ENCODE measurements at places on chromosomes 16 and 17. TPM values are rescaled to one million over a fixed set of nuclear protein-coding genes. Genes with fewer than 3 reads are reported as not detected.

Gene TM4SF5
- not detected for total RNA-seq

Gene MYOCD
- total RNA-seq: 0.41 TPM

Gene ADAD2
- not detected for total RNA-seq

Gene HSPB9
- under 0.01 TPM for total RNA-seq

Gene UTS2R
- total RNA-seq: not detected

Gene RGS11
- total RNA-seq: 6.5 TPM

Gene SALL1
- total RNA-seq: 5.3 TPM

Gene KRTAP9-2
- total RNA-seq: not detected

Gene SLC5A11
- not detected for total RNA-seq

Gene FAM117A
- 0.82 TPM for total RNA-seq

Gene ITGB3
- total RNA-seq: 1.2 TPM

Gene MGAT5B
- 16.3 TPM for total RNA-seq

Gene SLC13A2
- not detected for total RNA-seq

Gene RDM1
- total RNA-seq: 0.41 TPM

Gene ALDH3A1
- total RNA-seq: 0.41 TPM

Gene NACA2
- total RNA-seq: not detected

Gene MKS1
- total RNA-seq: 13.0 TPM

Gene SYCE1L
- 1.2 TPM for total RNA-seq

Gene NAGS
- total RNA-seq: 0.41 TPM

Gene SLC38A8
- not detected for total RNA-seq

Gene CD300H
- not detected for total RNA-seq

Gene C1QTNF8
- total RNA-seq: not detected

Gene TP53TG3B
- total RNA-seq: not detected

Gene KRT9
- total RNA-seq: not detected

Gene ALOXE3
- 0.82 TPM for total RNA-seq

Gene FAM20A
- total RNA-seq: 2.4 TPM

Gene UNC13D
- 0.41 TPM for total RNA-seq

Gene EME1
- 1.2 TPM for total RNA-seq

Gene ST6GALNAC2
- not detected for total RNA-seq

Gene XYLT1
- total RNA-seq: 28.9 TPM

Gene TAOK2
- total RNA-seq: 58.3 TPM

Gene VTN
- 0.41 TPM for total RNA-seq

Gene DNAH9
- 0.82 TPM for total RNA-seq

Gene TUBB3
- total RNA-seq: 3,334 TPM

Gene MILR1
- total RNA-seq: 0.82 TPM

Gene CD300E
- total RNA-seq: under 0.01 TPM

Gene SLC5A10
- total RNA-seq: not detected

Gene SOX15
- total RNA-seq: 1.2 TPM

Gene SSTR5
- total RNA-seq: not detected

Gene PSMC3IP
- total RNA-seq: 4.5 TPM

Gene GP2
- total RNA-seq: under 0.01 TPM

Gene GAS2L2
- under 0.01 TPM for total RNA-seq

Gene KCNH4
- total RNA-seq: 0.41 TPM

Gene SOCS1
- total RNA-seq: 0.82 TPM

Gene SLC52A1
- total RNA-seq: not detected

Gene KLHL10
- total RNA-seq: under 0.01 TPM

Gene REXO5
- 7.7 TPM for total RNA-seq

Gene LGALS9
- total RNA-seq: 0.41 TPM

All from frontal cortex (tissue), 4 donors.